Brain pericyte (primary cell): ENCODE measurements at places on chromosomes 12 and 14.

- DNase-seq = no peak
Observed at GRCh38 chr14:50533806-50534205, 1.4 kb upstream of the MAP4K5 start.

DNA sequence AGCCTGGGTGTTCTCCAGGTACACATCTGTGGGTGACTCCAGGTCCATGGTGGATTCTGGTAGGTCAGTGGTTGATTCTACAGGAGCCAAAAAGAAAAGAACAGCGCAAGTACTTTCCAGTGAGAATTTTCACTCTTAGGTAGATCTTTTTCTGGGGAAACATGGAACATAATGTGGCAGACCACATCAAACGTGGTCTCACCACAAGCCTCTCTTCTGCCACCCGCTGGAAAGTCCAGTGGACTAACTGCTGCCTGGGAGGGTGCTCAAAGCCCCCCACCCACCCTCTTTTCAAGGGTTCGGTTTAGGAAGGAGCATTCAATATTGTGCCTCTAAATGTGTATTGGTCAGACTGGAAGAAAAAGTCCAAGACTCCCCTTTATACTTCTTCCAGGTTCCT, 36.1 kb upstream of the PRB2 start:
- no peak for DNase-seq

- no peak for DNase-seq
Observed at GRCh38 chr12:110579535-110580253, 3.4 kb downstream of the PPTC7 start.

DNA sequence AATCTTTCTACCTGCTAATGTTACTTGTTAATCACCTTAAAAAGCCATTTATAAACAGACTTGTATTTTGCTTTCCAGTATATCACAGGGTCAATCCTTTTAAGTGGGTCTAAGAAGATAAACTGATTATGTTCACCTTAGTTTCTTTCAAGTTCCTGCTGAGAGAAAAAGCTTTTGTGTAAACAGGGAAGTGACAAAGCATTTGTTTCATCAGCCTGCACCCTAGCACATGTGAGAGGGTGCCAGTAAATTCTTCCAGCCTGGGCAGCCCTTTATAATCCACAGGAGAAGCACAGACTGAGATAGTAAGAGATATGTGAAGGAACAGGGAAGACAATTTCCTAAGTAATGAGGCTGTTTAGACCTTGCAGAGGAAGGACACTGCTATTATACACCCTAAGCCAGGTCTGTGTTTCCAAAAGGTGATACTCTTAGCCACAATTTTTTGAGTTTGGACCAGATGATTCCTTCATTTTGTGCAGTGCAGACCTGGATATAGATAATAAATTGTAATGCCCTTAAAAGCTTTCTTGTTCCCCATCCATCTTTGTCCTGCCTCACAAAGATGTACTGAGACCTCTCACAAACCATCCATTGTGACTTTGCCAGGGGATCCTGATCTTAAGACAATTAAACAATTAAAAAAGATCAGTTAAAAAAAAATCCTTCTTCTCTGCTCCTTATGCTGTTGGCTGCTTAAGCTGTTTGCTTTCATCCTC, 150.7 kb downstream of the KTN1 start:
- DNase-seq = no peak

DNA sequence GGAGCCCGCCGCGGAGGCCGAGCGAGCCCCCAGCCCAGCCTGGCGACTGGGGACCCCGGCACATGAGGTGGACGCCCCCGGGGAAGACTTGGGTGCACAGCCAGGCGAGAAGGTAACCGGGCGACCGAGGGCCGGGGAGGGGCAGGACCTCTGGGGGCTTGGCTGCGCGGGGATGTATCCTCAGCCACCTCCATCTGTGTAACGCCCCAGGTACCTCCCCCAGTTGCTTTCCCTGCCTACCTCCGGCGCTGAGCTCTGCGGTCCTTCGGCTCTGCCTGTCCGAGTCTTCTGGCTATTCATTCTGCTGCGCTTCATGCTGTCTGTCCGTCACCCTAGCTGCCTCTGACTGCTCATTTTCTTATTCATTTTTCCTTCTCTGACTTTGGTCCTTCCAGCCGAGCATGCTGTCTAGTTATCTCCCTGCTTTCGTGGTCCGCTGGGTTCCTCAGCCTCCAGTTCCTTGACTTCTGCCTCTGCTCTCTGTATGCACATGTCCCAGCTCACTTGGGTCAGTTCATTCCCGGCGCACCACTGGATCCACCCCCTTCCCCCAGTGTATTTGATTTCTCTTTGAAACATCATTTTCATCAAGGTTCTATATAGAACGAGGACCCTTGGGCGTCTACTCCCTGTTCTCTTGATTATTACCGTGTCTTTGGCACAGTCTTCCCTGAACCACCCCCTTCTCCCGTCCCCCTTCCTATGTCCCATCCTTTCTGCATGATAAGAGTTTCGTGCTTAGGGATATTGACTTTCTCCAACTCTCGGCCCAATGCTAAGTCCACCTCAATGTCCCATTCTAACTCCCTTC, 612 bp downstream of the PHC1 start:
- DNase-seq = peak; percentile 12

- no peak for DNase-seq
Observed at GRCh38 chr14:92093320-92093719, 13.1 kb downstream of the ATXN3 start.
